NCI-H345 (cell line): ENCODE measurements at places on chromosomes 11 and 22.

DNA sequence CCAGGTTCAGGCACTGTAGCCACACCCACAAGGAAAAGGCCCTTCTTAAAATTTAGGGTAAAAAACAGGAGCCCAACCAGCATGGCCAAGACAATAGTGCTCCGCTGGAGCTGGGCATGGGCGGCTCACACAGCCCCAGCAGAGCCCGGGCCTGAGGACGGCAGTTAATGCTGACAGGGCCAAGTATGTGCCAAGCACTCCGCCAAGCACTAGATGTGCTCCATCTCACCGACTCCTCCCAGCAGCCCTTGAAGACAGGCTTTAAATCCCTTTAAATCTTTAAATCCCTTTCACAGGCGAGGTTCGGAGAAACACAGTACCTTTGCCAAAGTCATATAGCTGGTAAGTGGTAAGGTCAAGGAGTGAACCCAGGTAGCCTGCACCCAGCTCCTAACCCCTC, 4.8 kb downstream of the ARFGAP2 start:
- DNase-seq = no peak

DNA sequence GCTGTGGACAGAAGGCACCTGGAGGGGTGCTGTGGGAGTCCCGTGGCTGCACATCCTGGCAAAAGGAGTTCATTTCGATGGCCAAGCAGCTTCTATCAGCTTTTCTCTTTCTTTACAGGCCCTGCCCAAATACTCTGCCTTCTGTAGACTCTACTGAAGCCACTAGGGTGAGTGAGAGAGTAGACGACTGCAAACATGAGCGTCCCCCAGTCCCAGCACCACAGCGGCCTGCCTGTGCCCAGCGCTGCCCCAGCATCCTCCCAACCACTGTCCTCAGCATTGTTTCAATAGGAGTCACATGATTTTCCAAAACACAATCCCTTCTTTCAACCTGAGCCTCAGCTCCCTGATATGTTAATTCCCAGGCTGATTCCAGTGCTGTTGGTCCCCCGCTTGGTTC, 110.0 kb downstream of the KIRREL3 start:
- no peak for DNase-seq

DNA sequence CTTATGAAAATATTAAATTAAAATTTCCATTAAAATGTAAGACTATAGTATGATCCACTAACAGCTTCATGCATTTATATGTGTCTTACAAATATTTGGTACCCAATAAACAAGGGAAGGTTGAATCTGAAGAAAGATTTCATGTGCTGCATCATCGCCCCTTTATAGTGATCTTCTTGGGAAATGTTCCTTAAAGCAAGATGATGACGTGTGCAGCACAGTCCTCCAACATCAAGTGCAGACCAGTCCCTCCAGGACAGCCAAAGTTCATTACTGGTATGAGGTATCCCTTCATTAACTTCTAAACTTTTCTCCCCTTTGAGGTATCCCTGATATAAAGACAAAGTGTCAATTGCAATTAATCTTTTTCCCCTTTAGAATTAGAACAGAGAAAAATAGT, 567.0 kb downstream of the METTL15 start:
- no peak for DNase-seq

- no peak for DNase-seq
These were observed 544 bp downstream of the C11orf91 start for GRCh38 chr11:33700063-33700501.

- no peak for DNase-seq
These were observed 429 bp downstream of the SLC39A13 start for GRCh38 chr11:47408598-47409439.

DNA sequence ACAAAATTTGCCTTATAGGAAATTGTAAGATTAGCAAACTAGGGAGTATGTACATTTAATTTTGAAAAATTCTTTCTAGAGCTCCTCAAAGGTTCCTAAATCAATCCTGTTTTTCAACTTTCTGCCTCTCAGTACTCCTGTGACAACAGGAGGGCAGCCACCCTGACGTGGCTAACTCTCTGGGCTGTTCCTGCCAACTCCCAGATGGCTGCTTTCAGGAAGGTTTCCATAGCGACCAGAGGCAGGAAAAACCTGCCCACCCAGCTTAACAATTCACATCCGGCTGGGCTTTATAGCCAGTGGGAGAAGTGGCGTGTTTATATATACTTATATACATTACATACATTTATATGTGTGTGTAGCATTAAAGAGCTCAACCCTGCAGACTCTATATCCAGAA, 26.5 kb downstream of the SGSM3 start:
- DNase-seq = peak; percentile 68

DNA sequence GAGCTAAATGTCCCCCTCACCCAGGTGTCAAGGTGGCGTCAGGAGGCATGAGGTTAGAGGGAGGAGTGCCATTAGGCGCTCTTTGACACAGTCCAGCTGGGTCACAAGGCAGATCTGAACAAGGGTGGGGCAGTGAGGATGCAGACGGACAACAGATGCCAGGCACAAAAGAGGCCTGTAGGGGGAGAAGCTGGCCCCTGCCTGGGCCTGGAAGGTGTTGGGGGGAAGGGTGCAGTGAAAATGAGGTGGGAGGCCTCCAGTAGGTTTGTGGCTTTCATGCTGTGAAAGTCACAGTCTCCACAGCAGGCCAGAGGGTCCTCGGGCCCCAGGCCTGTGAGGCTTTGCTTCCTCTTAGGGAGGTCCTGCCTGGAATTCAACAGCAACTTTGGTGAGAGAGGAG, 85.0 kb upstream of the PLET1 start:
- DNase-seq = no peak

GRCh38 chr22:30876915-30877553, 91.5 kb downstream of the MORC2 start:
- peak; percentile 46 for DNase-seq

GRCh38 chr11:94103471-94103870, 25.2 kb upstream of the PANX1 start:
- no peak for DNase-seq

DNA sequence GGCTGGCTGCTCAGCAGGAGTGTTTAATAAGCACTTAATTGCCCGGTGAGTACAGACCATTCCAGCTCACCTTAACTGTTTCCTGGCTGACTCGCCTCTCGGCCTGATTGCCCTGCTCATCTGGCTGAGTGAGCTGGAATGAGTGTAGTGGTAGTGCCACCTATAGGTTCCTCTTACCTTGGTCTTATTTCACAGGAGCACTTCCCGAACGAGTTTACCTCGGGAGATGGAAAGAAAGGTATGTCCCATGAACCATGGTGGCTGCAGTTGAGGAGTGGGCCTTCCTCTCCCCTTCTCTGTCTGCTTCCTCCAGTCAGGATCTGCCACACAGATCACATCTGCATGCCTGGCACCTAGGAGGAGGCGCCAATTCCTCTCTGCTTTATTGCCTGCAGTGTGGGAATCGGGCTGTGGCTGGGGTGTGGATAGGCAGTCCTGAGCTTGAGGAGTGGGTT, 26.7 kb downstream of the UPB1 start:
- peak; percentile 51 for DNase-seq

DNA sequence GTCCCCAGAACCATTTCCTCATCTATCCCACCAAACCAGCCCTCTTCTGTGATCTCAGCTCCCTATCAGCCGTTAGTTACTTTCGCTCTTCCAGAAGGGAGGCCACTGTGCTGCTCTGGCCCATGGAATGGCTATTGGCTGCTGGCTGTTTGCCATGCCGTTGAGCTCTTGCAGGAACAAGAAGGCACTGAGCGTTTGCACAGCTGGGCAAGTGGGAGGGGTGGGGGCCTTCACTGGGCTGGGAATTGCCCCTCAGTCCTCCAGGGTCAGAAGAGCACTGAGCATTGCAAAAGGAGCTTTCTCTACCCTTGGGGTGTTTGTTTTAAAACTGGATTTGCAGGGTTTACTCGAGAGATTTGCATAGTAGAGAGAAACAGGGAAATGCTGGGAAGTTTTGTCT, 129.0 kb upstream of the PARVA start:
- peak; percentile 96 for DNase-seq

GRCh38 chr22:42747701-42748513, 27.2 kb upstream of the A4GALT start:
- DNase-seq = no peak

- no peak for DNase-seq
These were observed 5.2 kb downstream of the MLC1 start for GRCh38 chr22:50080077-50080465.
